ENCODE measurements at places on chromosomes 2 and 18.
A peak's percentile ranks its signal among the peaks of the same experiment; 100 is the strongest.

DNA sequence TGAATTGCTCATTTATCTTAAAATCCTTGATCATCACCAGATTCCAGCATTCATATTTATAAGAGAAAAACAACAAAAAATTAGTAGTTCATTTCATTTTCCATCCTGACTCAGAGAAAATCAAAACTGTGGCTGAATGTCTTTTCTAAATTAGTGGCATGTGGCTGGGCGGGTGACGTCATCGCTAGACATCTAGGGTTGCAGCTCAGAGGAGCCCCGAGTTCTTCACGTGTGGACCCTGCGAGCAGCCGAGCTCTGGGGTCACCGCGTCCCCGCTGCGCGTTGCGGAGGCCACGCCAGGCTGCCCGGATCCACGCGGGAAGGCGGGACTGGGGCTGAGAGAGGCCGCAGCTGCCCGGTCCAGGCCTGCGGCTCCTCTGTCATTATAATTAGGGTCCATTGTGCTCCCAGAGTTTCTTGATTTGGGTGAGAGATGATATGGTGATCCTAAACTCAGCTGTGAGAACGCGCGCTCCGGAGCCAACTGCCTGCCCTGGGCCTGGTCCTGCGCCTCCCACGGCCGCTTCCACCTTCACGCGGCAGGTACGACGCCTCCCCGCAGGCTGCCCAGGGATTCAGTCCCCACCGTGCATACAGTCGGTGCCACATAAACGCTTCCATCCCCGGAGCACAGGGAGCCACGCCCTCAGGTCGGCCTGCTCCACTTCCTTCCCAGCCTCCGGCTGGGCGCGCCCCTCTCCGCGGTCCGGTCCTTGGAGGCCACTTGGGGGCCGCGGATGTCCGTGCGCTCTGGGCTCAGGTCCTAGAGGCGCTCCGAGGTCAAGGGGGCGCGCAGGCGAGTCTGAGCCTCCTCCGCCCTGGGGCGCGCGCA, 56.5 kb downstream of the TMEM18 start:
- no peak for DNase-seq

DNA sequence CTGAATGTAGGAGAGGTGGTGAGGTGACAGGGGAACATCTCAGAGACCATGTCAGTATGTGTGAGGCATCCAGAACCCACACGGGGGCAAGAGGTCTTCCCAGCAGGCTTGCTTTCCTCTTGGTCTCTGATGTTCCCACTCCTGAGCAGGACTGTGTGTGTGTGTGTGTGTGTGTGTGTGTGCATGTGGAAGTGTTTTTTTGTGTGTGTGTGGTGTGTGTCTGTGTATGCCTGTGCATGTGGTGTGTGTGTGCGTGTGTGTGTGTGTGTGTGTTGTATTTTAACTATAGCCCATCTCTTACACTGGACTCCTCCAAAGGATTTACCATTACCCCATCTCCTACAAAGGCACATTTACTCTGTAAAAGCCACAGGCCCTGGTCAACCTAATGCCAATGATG, 40.4 kb downstream of the SLC4A5 start:
- DNase-seq, result no peak

GRCh38 chr18:8996771-8997432, 105.6 kb upstream of the NDUFV2 start:
- no peak for DNase-seq

DNA sequence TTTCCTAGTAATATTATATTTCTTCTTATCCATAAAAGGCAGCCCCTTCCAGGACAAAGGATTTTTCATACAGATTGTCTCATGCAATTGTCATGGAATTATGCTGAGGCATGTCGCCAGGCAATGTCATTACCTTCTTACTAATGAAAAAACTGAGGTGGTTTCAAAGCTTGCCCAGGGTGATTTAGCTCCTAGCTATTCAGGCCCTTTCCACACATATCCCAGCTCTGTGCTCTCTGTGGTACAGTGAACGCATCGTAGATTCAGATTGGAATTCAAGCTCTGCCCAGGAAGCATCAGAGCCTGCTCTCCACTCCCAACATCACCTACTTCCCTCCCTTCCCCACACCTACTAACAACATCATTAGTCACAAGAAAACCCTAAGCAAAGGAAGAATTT, 60.1 kb downstream of the ATP8B1 start:
- DNase-seq, result no peak

DNA sequence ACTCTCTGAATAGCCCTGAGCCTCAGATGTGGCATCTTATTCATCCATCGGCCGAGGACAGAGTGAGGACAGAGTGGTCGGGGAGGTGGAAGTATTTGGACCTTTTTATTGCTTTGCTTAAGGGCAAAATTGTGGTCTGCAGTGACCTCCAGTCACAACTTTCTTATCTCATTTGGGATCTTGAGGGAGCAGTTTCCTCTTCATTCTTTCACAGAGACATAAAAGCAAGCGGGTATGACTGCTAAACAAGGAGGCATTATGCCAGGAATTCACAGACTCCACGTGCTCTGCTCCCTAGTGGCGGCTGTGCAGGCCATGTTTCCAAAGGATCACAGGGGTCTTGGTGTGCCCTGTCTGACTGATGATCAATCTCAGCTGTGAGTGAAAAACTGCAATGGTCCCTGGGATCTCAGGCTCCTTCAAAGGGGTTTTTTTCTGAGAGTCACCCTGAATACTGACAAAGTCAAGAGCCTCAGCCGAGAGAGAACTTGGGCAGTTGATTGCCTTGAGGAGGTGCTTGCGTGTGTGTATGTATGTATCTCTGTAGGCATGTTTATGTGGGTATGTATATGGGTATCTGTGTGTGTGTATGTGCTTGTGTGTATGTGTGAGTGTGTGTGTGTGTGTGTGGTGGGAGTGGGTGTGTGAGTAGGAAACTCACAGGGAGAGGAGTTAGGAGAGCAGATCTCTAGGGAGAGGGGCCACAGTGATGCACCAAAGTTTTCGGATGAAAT, 47.7 kb downstream of the RAPGEF4 start:
- DNase-seq, result peak; percentile 88

- no peak for DNase-seq
Measured at GRCh38 chr2:191128172-191128910, 22.5 kb downstream of the STAT4 start.

DNA sequence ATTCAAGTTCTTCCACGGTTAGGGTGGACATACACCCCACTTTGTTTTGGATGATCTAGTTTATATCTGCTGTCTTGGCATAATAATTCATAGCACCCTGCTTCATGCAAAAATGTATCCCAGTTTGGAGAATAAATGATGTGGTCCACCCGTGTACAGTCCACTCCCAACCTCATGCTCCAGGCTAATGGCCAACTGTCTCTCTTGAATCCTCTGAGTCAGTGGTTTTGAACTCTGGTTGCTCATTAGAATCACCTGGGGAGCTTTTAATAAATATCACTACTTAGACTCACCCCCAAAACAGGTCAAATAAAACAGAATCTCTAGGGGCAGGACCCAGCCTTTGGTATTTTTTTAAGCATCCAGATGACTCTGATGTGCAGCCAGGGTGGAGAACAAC, 78.5 kb downstream of the SDC1 start:
- DNase-seq, result no peak

DNA sequence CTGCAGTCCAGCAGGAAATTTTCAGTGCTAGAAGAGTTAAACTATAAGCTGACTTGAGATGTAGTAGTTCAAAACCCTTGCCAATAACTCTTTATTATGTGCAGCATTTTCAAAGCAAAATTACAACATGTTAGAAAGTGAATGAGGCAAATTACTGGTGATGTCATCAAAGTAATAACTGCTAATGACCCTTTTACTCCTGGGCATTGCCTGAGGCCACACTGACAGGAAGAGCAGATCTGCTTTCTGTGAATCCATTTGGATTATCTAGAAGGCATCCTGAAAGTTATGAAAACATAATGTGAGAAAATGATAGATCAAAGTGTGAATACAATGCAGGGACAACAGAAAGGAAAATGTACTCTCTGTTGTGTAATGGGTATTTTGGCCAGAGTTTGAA, 139.6 kb upstream of the TRIB2 start:
- no peak for DNase-seq

GRCh38 chr2:237057893-237058300, 27.8 kb upstream of the COPS8 start:
- no peak for DNase-seq

DNA sequence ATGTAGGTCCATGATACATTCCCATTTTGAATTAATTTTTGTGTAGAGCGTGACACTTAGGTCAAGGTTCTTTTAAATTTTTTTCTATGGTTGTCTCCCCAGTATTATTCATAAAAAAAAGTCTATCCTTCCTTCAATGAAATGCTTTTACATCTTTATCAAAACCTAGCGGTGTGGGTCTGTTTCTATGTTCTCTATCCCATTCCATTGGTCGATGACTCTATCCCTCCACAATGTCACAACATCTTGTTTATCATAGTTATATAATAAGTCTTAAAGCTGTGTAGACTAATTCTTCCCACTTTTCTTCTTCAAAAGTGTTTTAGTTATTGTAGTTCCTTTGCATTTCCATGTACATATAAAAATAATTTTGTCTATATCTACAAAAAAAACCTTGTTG, 47.2 kb upstream of the GPR17 start:
- no peak for DNase-seq

- DNase-seq, result no peak
Measured at GRCh38 chr2:38887347-38887746, 2.3 kb upstream of the ARHGEF33 start.

GRCh38 chr18:34809451-34810072, 99.5 kb downstream of the DTNA start:
- peak; percentile 38 for DNase-seq

DNA sequence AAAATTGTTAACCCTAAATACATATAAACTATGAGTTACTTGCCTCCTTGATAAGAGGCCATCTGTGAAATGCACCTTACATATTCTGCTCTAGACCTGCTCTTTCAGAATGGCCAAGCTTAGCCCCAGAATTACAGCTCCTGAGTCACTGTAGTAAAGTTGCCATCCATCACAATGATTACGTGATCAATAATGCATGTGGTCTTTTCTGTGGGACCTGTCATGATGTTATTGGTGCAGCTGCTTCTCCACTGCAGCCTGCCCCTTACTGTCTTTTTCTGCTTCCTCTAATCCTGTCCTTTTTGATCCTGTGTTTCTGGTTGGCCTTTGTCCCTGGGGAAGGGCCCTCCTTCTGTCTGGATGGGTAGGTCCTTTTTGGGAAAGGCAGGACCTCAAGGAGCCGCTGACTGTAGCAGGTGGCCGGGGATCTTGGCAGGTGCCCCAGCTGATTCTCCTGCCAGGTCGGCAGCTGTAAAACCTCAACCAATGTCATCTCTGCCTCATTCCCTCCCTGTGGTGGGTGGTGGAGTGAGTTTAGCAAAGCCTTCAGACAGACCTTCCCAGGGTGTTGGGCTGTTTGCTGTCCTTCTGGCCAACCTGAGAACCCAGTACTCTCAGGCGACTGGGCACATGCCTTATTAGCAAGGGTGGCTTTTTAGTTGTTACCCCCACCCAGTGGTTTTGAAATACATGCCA, 126.2 kb upstream of the EML6 start:
- DNase-seq, result no peak

DNA sequence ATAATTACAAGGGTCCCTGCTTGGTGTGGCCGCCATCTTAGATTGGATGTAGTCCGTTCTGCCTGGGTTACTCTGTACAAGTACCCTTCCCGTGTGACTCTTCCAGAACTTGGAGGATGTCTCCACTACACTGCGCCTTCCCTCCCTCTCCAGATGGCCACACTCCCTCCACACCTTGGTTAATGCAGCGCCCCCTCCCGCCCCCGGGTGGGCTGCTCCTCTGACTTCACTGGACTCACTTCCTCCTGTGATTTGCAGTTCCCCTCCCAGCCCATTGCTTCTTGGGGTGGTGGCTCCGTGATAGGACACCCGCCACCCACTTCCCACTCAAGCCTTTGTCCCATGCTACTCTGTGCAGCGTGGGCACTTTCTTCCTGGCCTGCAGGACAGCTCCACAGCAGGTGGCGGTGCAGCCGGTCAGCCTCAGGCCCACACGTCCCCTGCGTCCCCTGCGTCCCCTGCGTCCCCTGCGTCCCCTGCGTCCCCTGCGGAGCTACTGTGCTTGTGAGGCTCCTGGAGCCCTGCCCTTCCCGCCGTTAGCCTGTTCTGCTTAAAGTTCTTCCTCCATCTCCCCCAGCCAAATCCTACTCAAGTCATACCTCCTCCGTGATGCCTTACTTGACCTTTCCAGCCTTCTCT, 130.5 kb upstream of the SIX3 start:
- no peak for DNase-seq

DNA sequence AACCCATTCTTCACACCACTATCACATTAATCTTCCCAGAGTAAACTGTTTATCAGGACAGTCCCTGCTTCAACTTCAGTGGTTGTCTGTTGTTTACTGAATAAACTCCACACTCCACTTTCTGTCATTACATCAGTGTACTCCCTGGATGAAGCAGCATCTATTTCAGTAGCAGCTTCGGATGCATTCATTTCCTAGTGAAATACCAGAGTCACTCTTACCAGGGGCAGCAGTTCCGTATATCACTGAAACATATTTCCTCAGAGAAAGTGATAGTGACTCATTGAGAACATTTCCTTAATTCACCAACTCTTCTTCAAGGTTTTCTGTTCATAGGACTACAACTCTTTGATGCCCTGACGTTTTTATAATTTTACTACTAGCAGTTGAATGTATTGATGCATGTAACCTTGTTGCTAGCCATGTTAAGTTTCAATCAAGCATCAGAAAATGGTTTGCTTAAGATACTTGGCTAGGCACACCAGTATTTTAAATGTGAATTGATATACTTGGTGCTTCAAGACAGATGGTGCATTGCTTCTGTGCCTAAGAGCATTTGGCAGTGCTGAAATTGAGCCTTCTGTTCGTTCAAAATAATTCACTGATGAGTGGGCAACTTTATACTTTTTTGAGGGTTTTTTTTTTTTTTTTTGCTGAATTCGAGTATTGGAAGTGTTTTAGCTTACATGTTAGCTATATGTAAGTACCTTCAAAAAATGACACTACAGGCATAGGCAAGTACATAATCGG, 92.3 kb downstream of the UBE2E3 start:
- DNase-seq, result peak; percentile 89

DNA sequence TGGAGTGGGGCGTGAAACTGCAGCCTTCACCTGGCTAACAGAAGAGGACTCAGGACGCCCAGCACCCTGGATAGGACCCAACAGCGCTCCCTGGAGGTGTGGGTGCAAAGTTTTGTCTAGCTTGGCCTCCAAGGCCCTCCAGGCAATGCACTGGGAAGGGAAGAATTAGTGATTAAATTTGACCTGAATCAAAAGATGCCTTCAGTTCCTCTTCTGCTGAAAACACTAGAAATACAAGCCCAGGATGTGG, 779 bp upstream of the TRIB2 start:
- DNase-seq, result peak; percentile 82

- no peak for DNase-seq
Measured at GRCh38 chr2:9595746-9596145, 35.1 kb downstream of the YWHAQ start.

Data from mesenchymal stem cell (in vitro differentiated cells and primary cell).